ENCODE measurements at places on chromosomes 2 and 18.

- no peak for DNase-seq
These were observed 25.1 kb downstream of the INPP5D start for GRCh38 chr2:233085037-233085838.

DNA sequence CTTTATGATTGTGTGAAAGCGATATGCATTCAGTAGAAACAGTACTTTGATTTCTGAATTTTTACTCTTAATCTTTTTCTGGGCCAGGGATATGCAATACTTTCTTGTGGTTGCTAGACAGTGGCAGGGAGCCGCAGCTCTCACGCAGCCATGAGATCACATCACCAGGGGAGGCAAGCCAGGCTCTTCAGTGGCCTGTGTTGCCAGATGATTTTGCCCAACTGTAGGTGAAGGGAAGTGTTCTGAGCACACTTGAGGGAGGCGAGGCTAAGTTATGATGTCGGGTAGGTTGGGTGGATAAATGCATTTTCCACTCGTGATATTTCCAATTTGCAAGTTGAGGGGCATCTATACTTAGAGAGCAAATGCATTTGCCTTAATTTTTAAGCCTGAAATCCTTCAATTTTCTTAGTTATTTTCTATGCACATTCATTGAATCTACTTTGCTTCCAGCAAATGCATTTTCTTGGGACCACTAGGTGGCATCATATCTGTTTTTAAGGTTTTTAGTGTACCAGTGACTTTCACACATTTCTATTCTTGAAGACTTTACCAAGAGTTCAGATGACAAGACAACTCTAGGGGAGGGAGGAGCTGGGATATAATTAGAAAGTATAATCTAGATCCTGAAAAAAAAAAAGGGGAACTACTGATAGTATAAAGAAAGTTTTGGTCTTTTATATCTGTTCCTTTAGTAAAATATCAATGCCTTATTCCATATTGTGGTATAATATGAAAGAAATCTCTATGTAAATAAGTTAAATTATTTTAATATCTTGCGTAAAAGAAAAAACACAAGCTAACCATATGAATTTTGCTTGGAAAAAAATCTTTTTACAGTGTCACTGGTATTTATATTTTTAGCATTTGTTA lies 643.3 kb downstream of the SOCS6 start:
- DNase-seq = no peak

DNA sequence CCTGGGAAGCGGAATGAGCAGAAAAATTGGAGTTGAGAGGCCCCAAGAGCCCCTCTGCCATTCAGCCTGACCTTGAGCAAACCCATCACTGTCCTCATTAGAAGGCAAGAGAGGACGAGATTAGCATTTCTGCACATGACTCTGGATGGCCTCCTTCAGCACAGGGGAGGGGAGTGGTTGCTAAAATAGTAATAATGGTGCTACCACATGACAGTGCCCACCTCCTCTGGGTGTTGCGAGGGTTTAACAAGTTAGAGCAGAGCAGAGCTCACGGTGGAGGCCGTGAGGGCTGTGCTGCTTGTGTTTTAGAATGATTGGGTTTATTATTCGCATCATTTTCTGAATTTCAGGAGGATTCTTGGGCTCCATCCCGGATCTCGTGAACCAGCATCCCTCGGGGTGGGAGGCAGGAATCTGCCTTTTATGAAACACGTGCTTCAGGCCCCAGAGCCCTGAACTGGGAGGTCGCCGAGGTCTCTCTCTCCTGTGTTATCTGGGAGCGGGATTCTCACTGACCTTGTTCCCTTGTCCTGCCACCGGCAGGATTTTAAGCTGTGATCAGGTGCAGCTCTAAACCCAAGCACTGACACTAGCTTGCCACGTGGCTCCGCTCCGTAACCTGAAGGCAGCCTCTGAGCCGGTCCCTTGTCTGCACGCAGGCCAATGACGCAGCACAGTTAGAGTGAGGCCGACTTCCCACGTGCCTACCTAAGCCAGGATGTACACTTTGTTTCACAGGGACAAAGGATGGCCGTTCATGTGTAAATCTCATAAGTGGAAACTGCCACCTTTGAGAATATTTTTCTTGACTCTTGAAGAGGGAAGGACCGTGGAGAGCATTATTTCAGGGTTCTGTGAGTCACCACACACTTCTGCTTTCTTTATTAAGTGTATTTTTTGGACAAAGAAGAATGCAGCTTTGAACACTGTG lies 142.3 kb downstream of the ACOXL start:
- no peak for DNase-seq

DNA sequence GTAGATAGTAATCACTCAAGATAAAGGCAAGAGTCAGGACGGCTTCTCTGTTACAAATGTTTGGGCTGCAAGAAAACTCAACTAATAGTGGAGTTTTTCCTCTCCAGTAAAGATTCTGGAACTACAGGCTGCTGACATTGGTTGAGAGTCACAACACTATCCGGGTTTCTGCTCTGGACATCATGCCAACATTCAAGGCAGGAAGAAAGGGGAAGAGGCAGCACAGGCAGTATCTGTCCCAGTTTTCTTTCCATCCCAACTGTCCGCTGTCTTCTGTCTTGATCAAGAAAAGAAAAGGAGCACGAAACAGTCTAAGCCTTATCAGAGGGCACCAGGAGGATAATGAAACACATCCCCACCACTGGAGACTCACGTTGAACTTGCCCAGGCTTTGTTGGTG lies 132.1 kb downstream of the MAIP1 start:
- DNase-seq = no peak

GRCh38 chr2:38409156-38410102 lies 32.4 kb upstream of the ATL2 start:
- no peak for DNase-seq

GRCh38 chr2:197857476-197858107 lies 53.2 kb downstream of the PLCL1 start:
- no peak for DNase-seq

- no peak for DNase-seq
These were observed 91.4 kb upstream of the IL1R2 start for GRCh38 chr2:101900375-101900774.

DNA sequence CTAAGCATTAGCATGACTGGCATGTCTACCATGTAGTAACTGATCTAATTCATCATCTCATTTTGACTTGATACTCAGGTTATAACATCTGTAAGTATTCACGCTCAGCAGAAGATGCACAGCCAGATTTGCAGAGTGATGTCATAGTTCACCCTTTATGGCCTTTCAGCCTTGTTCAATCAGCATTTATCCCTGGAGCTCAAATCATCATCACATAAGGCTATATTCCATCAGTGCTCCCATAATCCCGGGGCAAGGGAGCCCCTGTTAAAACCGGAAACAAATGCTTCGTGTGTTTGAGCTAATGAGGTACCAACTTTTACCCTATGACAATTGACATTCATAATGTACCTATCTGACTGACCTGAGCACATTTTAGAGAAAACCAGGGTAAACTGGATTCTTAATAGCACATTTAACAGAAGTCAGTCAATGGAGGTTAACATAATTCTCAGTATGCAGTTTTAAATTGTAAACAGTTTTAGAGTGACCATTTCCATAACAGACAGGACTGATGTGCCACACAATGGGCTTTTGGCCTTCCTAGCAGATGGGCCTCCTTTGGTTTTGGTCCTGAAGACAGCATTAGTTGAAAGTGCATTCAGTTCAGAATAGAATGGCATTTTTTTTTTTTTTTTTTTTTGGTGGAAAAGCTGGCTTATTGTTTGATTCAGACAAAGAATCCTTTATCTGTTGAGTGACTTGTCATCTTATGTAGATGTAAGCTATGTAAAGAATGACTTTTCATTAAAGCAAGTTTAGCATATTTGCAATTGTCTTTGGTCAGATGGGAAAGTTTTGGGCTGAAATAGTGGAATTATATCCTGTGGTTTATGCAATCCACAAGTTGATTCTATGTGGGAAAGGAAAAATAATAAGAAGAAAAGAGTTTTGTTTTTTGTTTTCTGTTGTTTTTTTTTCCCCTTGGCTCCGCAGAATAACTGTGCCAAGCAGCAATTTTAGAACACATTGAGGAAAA lies 866.0 kb upstream of the ACVR2A start:
- DNase-seq = no peak

- no peak for DNase-seq
These were observed 2.4 kb downstream of the FABP1 start for GRCh38 chr2:88125344-88125923.

DNA sequence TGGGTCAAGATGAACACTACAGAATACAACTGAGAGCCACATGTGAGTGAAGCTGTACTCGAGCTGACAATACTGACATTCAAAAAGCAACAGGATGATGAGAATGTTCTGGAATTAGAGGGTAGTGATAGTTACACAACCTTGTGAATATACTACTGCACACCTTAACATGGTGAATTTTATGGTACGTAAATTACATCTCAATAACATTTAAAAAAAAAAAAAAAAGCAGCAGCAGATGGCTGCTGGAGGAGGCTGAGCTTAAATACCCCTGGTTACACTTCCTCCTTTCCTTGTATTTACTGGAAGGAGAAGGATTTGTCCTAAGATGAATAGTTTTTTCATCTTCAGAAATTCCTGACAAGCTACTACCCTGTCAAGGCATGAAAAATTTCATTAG lies 45.5 kb upstream of the CYP1B1 start:
- no peak for DNase-seq

DNA sequence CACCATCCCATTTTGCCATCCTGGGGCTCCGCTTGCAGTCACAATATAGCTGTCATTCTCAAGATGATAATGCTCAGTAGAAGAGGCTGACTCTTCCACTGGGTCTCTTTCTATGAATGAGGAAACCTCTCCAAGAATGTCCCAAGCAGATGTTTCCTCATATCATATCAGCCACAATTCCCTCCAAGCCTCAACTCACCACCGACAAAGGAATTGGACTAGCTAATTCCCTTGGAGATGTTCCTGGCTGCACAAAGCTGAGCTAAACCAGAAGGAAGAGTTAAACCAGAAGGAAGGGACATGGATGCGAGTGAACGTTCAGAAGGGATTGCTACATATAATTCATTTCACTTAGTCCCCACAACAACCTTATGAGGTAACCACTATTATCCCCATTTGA lies 65.0 kb upstream of the NPAS2 start:
- no peak for DNase-seq

GRCh38 chr2:59096973-59097372 lies 855.8 kb upstream of the FANCL start:
- DNase-seq = no peak

DNA sequence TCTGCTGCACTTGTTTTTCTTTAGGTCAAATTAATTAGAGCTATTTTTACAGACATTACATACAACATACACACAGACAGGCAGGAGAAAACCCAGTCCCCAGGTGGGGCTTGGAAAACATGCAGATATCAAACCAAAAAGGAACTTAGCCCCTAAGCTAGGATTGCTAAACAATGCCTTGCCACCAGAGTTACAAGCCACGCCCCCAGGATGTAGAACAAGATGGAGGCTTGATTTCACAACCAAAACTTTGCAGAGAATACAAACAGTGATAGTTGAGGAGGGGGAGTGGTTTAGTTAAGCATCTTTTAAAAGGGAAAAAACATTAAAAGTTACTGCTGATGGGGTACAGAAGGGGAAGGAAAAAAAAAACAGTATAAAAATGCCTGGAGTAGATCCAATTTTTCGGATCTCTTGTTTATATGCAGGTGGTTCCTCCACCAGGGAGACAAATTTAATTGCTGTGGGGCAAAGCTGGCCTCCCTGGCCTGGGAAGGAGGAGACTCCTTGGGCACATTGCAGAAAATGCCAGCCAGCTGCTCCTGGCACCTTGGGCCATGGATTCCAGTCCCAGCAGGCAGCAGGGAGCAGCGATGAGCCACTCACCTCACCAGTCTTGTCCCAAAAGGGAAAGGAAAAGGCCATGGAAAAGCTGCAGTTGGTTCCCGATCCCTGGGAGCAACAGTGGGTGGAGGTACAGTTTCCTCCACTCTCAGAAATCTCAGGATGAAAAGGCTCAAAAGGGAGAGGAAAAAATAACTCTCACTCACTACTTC lies 348.4 kb upstream of the REG3G start:
- no peak for DNase-seq

DNA sequence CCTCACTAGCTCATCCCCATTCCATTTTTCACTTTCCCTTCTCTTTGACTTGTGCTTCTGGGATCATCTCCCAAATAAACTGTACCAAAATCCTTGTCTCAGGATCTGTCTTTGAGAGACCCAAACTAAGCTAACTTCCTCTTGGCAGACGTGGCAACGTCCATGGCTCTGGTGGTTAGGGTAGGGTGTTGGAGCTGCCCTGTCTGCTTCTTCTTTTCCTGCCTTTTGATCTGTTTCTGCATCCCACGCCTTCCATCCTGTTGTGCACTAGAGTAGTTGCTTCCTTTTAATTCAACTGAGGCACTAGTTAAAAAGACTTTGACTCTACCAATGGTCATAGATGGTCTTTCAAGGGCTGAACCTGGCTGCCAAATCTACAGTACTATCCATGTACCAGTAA lies 5.5 kb upstream of the MAP4K4 start:
- DNase-seq = no peak

- no peak for DNase-seq
These were observed 168.8 kb downstream of the THADA start for GRCh38 chr2:43427032-43427424.

- no peak for DNase-seq
These were observed 150.7 kb downstream of the DYSF start for GRCh38 chr2:71603851-71604725.

DNA sequence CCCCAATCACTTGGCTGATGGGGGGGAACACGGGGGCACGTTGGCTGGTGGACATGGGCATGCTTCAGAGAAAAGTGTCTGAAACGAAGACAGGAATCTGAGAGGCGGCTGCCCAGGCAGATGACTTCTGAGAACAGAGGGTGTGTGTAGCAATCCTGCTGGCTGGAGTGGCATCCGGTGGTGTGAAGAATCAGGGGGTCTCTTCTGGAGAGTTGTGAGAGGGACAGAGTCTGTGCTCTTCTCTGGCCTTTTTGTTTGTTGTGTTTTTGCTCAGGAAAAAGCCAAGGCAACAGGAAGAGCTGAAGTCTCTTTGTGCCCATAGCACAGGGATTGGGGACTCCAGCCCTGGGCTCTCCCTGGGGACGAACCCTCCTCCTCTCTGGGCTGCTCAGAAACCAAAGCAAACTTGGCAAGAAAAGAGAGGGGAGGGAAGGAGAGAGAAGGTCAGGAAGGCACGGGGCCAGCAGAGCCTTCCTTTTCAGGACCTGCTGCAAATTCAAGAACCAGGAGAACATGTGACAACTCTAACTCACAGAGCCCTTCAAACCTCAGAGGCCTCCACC lies 97.0 kb upstream of the SMAD2 start:
- DNase-seq = no peak

DNA sequence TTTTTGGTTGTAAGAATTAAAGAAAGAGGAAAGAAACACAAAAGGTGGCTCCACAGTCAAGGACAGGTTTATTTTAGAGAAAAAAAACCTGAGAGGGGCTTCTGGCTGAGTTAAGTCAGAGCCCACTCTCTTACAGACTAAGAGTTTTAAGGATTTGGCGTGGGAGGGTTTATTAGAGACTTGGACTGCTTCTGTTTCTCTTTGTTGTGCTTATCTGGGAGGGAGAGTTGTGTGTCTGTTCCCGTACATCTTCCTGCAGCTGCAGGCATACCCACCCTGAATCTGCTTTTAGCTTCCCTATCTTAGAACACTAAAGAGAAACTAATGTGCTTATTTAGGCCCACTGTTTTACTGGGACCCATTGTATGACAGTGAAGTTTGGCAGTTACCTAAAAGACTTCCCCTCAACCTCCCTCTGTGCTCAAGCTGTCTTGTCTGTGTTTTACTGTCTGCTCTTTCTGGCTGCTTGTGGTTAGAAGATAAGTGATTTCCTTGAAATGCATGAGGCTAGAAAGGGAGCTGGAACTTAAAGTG lies 2.7 kb downstream of the RSAD2 start:
- no peak for DNase-seq
